ENCODE measurements at places on chromosomes 13 and 19. TPM values are rescaled to one million over a fixed set of nuclear protein-coding genes. Genes with fewer than 3 reads are reported as not detected.

The ADGRE2 gene
- 0.87 TPM for total RNA-seq

The DYRK1B gene
- 19.9 TPM for total RNA-seq

The CPT1C gene
- 2.9 TPM for total RNA-seq

The SLC25A41 gene
- total RNA-seq, result 0.16 TPM

The RRAS gene
- 120 TPM for total RNA-seq

The CTU1 gene
- total RNA-seq, result 5.2 TPM

The SH2D3A gene
- total RNA-seq, result not detected

The KLK14 gene
- 2.8 TPM for total RNA-seq

The IGFL2 gene
- total RNA-seq, result not detected

The SRRM5 gene
- 0.16 TPM for total RNA-seq

The KCNK6 gene
- 7.2 TPM for total RNA-seq

The FCAR gene
- 0.27 TPM for total RNA-seq

The ZIK1 gene
- total RNA-seq, result 3.3 TPM

The OR10H1 gene
- not detected for total RNA-seq

The LHB gene
- total RNA-seq, result not detected

The POU2F2 gene
- 1.5 TPM for total RNA-seq

The KIR2DL3 gene
- not detected for total RNA-seq

The ZNF491 gene
- total RNA-seq, result 2.8 TPM

The SULT2B1 gene
- 0.43 TPM for total RNA-seq

The RBM26 gene
- total RNA-seq, result 19.2 TPM

The OVOL3 gene
- total RNA-seq, result not detected

The TSSK6 gene
- 0.32 TPM for total RNA-seq

The FGF21 gene
- not detected for total RNA-seq

The EBI3 gene
- total RNA-seq, result 0.73 TPM

The KCNC3 gene
- total RNA-seq, result 1.7 TPM

The MCEMP1 gene
- total RNA-seq, result 1.1 TPM

The LRRC8E gene
- total RNA-seq, result 2.5 TPM

The SBK3 gene
- 17.6 TPM for total RNA-seq

The UBE2L5 gene
- not detected for total RNA-seq

The UNC13A gene
- total RNA-seq, result 0.03 TPM

The LENG1 gene
- total RNA-seq, result 6.6 TPM

The ZNF90 gene
- 1.1 TPM for total RNA-seq

The CYP2F1 gene
- total RNA-seq, result not detected

The CD22 gene
- total RNA-seq, result 0.19 TPM

The TSKS gene
- total RNA-seq, result 0.57 TPM

The BCL2L12 gene
- total RNA-seq, result 10.6 TPM

The CAMSAP3 gene
- 1.9 TPM for total RNA-seq

The MATK gene
- total RNA-seq, result 0.43 TPM

The RABAC1 gene
- total RNA-seq, result 68.4 TPM

The SIGLEC8 gene
- total RNA-seq, result 0.08 TPM

The TTYH1 gene
- 2.8 TPM for total RNA-seq

The ZNF813 gene
- total RNA-seq, result 1.1 TPM

The KLK3 gene
- total RNA-seq, result not detected

The TMED1 gene
- total RNA-seq, result 30.3 TPM

The OR7A5 gene
- total RNA-seq, result not detected

The IL12RB1 gene
- total RNA-seq, result 1.1 TPM
